ENCODE measurements at places on chromosomes 16 and 17.

DNA sequence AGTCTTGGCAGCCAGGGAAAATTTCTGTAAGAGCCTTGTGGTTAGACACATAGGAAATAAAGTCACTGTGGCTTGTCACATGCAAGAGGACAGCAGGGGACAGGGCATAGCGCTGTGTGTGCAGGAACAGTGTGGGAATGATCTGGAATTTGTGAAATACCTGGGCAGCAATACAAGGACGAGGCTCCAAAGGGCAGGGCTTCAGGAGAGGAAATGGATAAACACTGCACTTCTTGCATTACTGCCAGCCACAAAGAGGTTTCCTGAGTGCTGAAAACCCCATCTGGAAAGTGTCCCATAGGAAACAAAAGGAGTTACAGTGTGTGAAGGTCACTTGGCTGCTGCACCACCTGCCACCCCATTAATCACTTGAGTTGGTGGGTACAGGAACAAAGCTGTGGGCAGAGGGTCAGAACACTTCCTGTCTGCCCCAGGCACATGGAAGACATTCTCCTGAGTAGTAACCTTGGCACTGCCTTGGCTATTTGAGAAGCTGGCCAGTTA, 12.1 kb upstream of the HP start:
- no peak for DNase-seq

DNA sequence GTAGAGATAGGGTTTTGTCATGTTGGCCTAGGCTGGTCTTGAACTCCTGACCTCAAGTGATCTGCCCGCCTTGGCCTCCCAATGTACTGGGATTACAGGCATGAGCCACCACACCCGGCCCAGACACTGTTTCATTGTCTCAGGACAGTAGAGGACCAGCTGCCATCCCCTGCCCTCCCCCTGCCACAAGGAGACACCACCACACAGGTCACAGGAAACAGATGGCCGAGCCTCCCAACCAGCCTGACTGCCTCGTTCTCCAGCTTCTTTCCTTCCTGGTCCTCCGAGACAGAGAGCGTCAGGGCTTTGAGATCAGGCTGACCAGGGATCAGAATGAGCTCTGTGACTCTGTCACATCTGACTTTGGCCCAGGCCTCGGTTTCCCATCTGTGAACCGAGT, 20.8 kb upstream of the RNPS1 start:
- no peak for DNase-seq

DNA sequence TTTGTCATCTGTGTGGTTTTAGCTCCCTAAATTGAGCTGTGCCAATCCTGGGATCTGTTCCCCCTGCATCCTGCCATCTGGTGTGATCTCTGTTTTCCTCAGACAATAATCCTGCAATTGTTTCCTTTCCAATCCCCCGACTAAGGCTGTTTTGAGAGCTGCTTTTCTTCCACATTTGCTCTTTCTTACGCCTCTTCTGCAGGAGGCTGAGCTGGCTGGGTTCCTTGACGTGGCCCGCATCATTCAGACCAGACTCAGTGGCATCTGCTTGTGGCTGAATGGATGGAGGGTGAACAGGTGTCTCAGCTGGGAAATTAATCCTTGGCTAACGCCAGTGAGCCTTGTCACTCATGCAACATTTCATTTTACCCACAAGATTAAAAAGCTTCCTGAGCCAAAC, 9.8 kb upstream of the MED9 start:
- no peak for DNase-seq

GRCh38 chr17:74619077-74619673, 4.4 kb downstream of the CD300E start:
- no peak for DNase-seq

GRCh38 chr17:38981636-38982035, 14.4 kb upstream of the FBXO47 start:
- DNase-seq = no peak

- DNase-seq = no peak
Measured at GRCh38 chr16:7218936-7219335, 113.7 kb upstream of the RBFOX1 start.

GRCh38 chr17:80980397-80981061, 11.1 kb upstream of the CHMP6 start:
- no peak for DNase-seq

- DNase-seq = no peak
Measured at GRCh38 chr16:58399718-58400633, 7.7 kb downstream of the GINS3 start.

DNA sequence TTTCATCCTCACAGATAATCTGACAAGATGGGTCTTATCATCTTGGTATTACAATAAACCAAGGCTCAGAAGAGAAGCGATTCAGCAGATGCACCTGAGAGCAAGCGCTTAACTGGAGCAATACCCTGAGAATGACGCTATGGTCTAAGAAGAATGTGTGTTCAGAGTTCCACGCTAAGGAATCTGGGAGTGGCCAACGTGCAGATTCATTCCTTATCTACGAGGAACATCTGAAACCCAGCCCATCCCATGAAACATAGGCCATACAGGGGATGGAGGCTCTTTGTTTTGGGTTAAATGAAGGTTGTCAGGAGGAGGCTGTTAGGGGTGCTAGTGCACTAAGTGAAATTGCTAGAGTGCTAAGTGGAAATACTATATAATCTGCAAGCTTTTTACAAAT, 28.5 kb upstream of the KDM8 start:
- DNase-seq = no peak

DNA sequence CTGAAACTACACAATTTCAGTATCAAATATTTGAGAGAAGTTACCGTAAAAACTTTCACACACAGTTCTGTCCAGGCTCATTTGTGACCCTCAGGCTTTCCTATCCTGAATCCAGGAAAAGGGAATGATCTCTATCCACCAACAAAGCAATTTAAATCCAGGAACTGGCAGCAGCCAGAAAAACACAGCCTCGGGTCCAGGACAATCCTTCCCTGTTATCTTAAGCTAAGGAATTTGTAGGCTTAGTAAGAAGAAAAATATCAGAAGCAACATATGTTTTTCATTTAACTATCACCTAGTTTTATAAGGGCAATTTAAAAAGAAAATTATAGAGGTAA, 47.1 kb downstream of the TEX2 start:
- no peak for DNase-seq

DNA sequence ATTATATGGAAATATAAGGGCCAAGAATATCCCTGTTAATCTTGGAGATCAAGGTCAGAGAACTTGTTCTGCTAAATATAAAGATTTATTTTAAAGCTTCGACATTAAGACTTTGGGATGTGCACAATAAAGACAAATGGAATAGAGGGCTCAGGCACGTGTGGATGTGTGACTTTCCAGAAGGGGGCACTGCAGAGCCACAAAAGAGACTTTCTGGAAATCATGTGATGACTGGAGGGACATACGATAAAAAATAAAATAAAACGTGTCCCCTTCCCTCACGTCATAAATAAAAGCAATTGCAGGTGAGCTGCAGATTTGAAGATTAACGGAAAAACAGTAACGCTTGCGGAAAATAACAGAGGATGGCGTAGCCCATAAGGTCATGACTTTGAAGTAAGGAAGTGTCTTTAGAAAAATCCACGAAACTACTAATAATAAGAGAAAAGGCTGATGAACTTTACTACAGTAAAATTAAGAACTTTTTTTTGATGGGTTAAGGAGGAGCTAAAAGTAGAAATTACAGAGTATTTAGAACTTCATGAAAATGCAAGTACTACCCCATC, 9.4 kb upstream of the ENGASE start:
- DNase-seq = peak; percentile 21

GRCh38 chr17:13154930-13155329, 137.1 kb upstream of the ELAC2 start:
- DNase-seq = no peak

- DNase-seq = no peak
Measured at GRCh38 chr17:83065660-83066542, 13.5 kb upstream of the METRNL start.

GRCh38 chr17:74842599-74843351, 16.9 kb downstream of the GRIN2C start:
- peak; percentile 49 for DNase-seq

- no peak for DNase-seq
Measured at GRCh38 chr17:72624652-72625051, 467.8 kb downstream of the SLC39A11 start.

GRCh38 chr17:19361326-19361725, 1.2 kb downstream of the B9D1 start:
- DNase-seq = no peak

DNA sequence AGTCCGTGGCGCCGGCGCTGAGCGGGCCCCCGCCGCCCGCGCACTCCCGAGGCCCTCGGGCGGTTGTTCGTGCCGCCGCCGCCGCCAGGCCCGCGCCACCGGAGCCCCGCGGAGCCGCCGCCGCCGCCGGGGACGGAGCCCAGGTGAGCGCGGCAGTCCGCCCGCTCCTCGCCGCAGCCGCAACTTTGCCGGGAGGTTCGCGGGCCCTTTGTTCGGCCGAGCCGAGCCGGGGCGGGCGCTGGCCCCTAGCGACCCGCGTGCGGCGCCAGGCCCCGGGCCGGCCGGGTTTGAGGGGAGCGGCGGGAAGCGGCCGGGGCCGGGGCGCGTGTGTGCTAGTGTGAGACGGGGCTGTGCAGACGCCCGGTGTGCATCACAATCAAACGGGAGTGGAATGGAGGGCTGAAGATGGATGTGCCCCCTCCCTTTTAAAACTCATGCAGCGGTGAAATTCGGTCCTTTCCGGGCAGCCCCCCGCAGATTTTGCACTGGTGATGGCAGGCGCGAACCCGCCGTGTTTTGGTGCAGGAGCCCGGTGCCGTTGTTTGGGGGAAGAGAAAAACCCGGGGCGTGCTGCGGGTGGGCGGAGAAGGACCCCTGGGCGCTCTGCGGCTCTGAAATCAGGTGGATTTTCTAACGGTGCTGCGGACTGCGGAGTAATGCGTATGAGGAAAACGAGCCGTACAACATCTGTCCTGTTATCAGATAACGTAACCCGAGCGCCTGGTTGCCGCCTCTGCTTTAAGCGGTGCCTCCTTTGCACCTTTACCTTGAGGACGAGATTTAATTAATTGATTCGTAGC, 823 bp downstream of the TNRC6C start:
- DNase-seq = no peak

GRCh38 chr17:44651228-44651627, 5.0 kb upstream of the MEIOC start:
- DNase-seq = no peak

- DNase-seq = no peak
Measured at GRCh38 chr17:12566291-12566690, 99.4 kb upstream of the MYOCD start.

- peak; percentile 21 for DNase-seq
Measured at GRCh38 chr16:24950275-24950674, 64.9 kb downstream of the ARHGAP17 start.

- DNase-seq = no peak
Measured at GRCh38 chr17:12097326-12097725, 76.6 kb downstream of the MAP2K4 start.

- DNase-seq = no peak
Measured at GRCh38 chr16:62732092-62732491, 695.9 kb upstream of the CDH8 start.

DNA sequence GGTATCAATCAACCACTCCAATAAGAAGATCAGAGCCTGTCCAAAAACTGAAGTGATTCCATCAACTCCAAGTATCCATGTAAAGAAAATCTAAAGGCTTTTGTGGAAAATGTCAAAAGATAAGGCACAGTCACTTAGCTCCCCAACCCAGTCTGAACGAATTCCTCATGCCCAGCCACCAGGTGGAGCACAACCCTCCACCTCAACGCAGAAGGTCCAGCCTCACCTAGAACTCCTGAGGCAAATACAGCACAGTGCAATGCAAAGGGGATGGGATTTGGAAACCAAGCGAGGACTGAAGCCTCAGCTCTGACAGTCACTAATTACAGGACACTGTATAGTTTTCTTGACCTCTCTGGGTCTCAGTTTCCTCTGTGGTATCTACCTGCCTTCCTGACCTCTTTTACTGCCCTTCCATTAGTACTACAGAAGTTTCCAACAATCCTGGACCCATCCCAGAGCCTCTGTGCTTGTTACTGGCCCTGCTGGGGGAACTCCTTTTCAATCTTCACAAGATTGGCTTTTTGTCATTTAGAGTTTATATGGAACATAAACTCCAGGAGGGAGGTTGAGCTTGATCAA, 2.0 kb downstream of the NCBP3 start:
- DNase-seq = no peak

DNA sequence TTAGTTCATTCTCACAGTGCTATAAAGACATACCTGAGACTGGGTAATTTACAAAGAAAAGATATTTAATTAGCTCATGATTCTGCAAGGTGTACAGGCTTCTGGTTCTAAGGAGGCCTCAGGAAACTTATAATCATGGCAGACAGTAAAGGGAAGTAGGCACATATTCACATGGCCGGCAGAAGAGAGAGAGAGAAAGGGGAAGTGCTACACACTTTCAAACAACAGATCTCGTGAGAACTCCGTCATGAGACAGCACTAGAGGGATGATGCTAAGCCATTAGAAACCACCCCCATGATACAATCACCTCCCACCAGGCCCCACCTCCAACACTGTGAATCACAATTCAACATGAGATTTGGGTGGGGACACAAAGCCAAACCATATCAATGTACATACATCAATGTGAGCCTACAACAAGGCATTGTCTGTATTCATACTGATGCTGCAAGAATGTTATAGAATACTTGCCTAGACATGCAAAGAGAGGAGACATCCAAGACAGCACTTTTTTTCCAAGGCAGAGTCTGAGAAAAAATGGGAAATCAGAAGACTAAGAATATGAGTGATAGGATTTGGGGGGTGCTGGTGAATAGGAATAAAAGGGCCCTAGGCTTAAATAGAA, 114.8 kb upstream of the XYLT1 start:
- DNase-seq = no peak

DNA sequence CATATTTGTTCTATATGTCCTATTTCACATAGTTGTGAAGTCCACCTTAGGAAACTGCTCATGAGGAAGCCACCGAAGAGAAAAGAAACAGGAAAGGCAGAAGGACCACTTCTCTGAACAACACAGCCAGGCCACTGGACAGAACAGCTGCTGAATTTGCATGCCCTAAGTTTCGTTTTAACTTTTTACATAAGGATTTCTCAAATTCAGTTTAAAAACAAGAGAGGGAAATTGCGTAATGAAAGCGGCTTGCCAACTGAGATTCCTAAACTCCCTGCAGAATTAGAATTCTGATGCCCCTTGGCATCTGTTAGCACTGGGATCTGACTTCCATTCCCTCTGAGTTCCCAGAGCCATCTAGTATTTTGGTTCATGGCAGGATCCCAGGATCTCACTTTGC, 5.0 kb upstream of the CCL8 start:
- DNase-seq = peak; percentile 95
